Muscle of leg (tissue), 16 donors: ENCODE measurements at places on chromosomes 11 and 22. TPM values are rescaled to one million over a fixed set of nuclear protein-coding genes. Genes with fewer than 3 reads are reported as not detected.

ZBTB44 gene
- total RNA-seq = 37.0 TPM

PRG3 gene
- 0.22 TPM for total RNA-seq

GTSE1 gene
- total RNA-seq = 4.4 TPM

OOSP3 gene
- not detected for total RNA-seq

SLC17A6 gene
- not detected for total RNA-seq

OTOG gene
- total RNA-seq = under 0.01 TPM

CCDC73 gene
- total RNA-seq = not detected

HORMAD2 gene
- total RNA-seq = not detected

ZNF70 gene
- 5.2 TPM for total RNA-seq

OR52N4 gene
- total RNA-seq = not detected

OR2D2 gene
- total RNA-seq = not detected

SAA2 gene
- total RNA-seq = not detected

RASD2 gene
- 2.9 TPM for total RNA-seq

EFCAB6 gene
- 1.5 TPM for total RNA-seq

MAPK11 gene
- 4.5 TPM for total RNA-seq

PLET1 gene
- total RNA-seq = not detected

H19 gene
- 11,782 TPM for total RNA-seq

XNDC1N gene
- total RNA-seq = 5.3 TPM

OR9G4 gene
- total RNA-seq = not detected

- no peak for DNase-seq
Observed at GRCh38 chr11:77208535-77208934, 80.5 kb downstream of the MYO7A start.

GRCh38 chr11:60334005-60334620 lies 7.1 kb downstream of the MS4A6E start:
- peak; percentile 59 for DNase-seq

- DNase-seq = no peak
Observed at GRCh38 chr11:1072116-1072820, 2.4 kb upstream of the MUC2 start.

DNA sequence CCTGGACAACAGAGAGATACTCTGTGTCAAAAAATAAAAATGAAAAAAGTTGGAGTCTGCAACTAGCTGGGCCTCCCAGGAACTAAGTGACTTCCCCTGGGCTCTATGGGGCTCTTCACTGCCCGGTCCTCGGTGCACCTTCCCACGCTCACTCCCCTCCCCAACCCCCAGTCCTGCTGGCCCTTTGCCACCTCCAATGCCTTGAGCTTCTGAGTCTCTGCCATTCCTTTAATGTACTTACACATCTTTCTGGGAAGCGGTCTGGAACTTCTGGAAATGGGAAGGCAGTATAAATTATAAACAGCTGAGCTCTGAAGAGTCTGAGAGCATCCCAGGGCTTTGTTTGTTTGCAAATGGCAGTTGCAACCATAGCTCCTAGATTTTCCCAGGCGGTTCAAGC lies 5.9 kb upstream of the BATF2 start:
- DNase-seq = peak; percentile 66

- DNase-seq = peak; percentile 87
Observed at GRCh38 chr11:1873048-1873812, 18.5 kb downstream of the PRR33 start.

DNA sequence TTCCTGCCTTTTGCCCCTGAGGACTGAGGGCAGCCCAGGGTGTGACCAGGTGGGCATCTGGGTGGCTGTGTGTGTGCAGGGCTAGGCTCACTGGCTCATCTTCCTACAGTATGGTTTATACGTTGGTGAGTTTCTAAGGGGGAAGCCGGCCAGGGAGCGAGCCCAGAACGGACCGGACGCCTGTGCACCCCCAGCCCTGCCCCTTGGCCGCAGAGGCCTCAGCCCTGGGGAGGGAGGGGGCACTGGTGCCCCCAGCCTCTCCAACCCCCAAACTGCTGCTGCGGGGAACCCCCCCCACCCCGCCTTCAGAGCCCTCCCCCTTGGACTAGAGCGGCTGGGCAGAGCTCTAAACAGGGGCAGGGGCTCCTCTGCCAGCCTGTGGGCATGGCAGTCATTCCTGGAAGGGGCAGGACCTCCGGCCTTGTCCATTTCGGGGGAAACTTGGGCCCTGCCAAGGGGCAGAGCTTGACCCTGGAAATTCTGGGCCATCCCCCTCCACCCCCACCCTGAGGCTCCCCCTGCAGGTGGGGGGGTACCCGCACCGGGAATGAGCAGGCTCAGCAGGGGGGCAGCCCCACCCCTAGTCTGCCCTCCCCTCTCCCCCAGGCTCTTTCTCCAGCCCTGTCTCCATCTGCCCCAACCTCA lies 5.4 kb downstream of the YIF1A start:
- no peak for DNase-seq

GRCh38 chr11:116742104-116742503 lies 30.7 kb downstream of the BUD13 start:
- no peak for DNase-seq

DNA sequence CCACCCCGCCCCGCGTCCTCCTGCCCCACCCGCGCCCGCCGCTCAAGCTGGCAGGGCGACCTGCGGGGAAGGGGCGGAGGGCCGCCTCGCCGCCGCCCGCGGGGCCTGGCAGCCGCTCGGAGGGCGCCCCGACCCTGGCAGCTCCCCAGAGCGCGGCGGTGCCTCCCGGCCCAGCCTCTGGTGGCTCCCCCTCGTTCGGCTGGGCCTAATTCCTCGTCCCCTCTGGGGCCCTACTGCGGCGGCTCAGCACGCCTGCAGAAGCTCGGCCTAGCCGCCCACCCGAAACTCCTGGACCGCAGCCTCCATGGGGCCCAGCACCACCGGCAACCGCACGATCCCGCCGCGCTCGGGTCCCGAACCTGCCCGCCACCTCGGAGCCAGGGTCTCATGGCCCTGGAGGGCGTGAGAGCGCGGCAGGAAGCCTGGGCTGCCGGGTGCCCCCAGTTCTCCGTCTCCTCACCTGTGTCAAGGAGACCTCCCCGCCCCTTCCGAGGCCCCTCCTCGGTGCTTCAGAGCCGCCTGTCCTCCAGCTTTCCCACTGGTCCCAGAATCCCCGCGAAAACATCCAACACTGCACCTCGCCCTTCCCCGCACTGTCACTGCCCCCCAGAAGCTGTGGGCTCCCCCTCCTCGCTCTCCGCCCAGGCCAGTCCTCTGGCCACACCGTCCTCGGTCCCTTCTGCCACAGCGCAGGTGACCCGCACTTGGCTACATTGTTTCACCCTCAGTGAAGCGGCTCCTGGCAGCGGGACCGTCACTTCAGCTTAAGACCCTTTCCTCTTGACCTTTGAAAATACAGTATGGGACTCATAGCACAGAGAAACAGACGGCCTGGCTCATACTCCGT lies 613 bp upstream of the GSC2 start:
- DNase-seq = no peak

GRCh38 chr11:75768112-75768908 lies at the start of gene DGAT2:
Gene DGAT2, plus strand, starts transcription at chr11:75768778. Its CDS starts 214 bp downstream, at chr11:75768992.
- peak; percentile 77 for DNase-seq

- no peak for DNase-seq
Observed at GRCh38 chr11:34665077-34665835, 44.4 kb downstream of the EHF start.

DNA sequence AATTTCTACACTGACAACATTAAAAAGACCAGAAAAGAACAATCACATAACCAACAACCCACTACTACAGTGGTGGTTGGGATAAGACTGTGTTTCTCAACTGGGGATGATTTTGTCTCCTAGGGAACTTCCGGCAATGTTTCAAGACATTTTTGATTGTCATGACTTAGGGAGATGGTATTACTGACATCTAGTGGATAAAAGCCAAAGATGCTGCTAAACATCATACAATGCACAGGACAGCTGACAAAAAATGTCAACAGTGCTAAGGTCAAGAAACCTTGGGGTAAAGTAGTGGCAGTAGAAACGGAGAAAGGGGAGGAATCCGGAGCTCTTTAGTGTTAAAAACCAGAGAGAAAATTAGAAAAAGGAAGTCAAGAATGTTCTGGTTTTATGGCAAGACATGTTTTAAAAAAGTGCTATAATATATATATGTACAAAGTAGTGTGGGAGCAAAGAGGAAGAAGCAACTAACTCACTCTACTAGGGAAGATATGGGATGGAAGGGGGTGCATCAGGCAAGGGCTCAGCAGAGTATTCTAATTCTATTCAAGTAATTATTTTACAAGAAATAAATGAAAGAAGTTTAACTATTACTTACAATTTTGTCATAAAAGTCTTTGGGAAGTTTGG lies 37.2 kb downstream of the CKAP5 start:
- DNase-seq = peak; percentile 22

DNA sequence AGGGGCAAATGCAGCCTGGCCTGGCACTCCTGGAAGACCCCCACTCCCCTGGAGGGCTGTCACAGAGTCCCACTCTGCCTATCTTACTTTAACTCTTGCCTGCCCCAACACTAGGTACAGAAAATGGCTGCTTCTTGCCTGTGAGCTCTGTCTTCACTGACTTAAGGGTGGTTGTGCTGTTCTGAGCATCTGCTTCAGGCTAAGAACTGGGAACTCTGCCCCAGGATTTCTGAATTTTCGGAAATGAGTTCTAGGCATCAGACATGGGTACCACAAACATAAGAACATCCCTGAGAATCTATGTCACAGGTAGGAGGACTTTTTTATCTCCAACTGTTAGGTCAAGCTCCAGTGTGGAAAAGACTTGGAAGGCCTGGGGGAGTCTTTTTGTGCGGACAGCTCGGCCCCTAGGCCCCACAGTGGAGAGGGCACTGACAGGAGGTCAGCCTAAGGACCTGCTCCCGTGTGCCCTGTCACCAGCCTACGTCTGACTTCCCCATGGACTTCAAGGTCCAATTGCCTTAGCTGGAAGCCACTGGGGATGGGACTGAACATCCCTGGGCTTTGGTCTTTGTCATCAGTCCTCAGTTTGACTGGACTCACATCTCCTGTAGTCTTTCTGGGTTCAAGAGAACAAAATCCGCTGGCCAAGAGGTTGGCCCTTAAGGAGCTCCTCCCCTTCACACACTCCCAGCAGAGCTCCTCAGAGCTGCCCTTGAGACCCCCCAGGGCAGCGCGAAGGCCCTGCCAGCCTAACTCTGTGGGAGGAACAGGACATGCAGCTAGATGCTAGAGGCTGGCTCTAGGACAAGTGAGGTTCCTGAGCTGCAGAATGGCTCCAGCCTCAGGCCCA lies 31.9 kb downstream of the PPP2R1B start:
- peak; percentile 53 for DNase-seq

GRCh38 chr22:49685686-49686085 lies 142.0 kb downstream of the BRD1 start:
- DNase-seq = no peak

- no peak for DNase-seq
Observed at GRCh38 chr11:91698845-91699244, 525.8 kb upstream of the FAT3 start.

DNA sequence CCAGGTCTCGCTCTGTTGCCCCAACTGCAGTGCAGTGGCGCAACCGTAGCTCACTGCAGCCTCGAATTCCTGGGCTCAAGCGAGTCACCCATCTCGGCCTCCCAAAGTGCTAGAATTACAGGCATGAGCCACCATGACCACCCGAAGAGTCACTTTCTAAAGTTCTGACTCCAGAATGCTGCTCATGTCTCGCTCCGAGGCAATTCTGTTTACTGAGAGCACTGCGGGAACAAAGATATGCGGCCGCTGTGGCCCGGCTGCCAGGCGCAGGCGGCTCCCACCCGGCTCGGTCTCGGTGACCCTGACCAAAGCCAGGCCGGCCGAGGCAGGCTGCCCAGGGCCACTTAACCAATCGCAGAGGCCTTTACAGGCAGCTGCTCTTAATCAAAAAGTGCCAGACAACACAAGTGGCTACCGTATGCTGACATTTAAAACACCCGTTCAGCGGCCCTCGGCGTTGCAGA lies 78.7 kb downstream of the PHF21B start:
- peak; percentile 41 for DNase-seq

- peak; percentile 79 for DNase-seq
Observed at GRCh38 chr11:62611705-62612365, 740 bp downstream of the EML3 start.

GRCh38 chr22:16961477-16962186 lies 46.4 kb downstream of the GAB4 start:
- DNase-seq = no peak

DNA sequence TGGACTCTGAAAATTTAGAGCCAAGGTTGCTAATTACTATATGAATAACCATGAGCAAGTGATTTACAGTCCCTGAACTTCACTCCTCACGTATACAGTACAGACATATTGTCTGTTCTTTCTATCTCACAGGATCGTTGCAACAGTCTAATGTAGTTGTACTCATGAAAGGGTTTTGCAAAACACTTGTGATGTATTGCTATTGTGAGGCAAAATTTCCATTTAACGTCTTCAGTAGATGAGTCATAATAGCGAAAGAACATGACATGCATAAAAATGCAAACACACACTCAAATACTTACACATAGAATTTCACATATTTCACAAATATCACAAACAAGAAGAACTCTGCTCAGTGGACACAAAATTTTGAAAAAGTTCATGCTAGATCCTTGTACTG lies 134.6 kb upstream of the TRPC6 start:
- no peak for DNase-seq

DNA sequence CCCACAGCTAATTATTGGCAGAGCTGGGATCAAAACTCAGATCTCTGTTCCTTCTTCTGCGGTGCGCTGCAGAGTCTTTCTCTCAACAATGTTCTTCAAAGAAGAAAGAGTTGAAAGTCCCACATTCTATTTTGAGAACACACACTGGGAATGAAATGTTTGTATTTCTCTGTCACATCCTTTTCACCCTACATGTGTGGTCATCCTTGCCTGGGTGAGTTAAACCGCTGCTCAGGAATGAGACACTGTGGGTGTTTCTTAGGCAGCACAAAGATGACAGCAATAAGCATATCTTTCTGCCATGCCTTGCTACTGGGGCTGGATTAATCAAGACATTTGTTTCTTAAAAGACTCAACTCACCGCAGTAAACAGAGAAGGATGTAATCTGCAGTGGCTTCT lies 222.6 kb downstream of the LARGE1 start:
- no peak for DNase-seq

- peak; percentile 93 for DNase-seq
Observed at GRCh38 chr11:125376117-125376516, 119.9 kb downstream of the FEZ1 start.

DNA sequence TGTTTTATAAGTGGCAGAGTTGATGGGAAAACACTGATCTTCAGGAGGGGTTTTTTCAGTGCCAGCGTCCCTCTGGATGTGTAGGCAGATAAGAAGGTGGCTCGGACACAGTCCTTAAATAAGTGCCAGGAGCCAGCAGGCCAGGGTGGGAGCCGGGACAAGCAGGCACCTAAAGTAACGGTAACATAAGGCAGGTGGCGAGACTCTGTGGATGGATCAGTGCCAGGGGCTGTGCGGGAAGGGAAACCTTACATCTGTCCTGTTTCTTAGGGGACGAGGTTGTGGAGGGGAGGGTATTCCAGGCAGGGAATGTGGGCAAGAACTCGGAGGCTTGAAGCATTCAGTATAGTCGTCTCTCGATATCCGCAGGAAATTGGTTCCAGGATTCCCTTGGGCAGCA lies 15.9 kb downstream of the BCR start:
- DNase-seq = no peak

DNA sequence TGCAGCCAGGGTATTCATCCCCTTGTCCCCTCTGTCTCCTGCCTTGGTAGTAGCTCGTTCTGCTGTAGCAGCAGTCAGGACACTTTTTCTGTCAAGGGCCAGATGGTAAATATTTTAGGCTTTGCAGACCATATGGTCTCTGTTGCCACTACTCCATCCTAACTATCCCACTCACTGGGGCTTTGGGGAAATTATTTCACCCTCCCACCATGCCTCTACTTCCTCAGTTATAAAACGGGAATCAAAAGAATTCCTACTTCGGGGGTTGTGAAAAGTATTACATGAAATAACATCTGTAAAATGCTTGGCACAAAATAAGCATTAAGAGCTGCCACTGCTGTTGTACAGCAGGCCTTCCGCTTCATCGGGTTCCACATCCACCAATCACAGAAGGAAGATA lies 89.9 kb upstream of the LDLRAD3 start:
- DNase-seq = peak; percentile 6

GRCh38 chr11:84140386-84141169 lies 854.4 kb upstream of the CCDC90B start:
- peak; percentile 66 for DNase-seq
